Central memory CD4-positive, alpha-beta T cell (primary cell): ENCODE measurements at places on chromosomes 12 and 14.

GRCh38 chr12:75390156-75390898 is 562 bp upstream of the GLIPR1L2 start:
- no peak for DNase-seq

DNA sequence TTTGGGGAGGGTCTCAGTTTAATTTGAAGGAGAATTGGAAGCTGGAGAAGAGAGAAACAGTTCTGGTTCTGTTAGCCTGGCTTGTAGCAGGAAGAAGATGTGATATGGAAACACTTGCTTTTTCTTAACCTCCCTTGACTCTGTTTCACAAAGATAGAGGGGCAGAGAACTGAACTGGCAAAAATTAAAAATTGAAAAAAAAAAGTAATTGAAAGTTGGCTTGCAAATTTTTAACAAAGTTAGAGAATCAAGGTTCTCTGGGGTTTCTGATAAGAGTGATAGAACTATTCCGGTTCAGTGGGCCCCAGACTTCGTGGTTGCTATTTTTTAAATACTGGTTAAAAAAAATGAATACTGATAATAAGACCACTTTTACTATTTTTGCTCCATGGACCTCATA is 2.8 kb downstream of the CRADD start:
- no peak for DNase-seq

DNA sequence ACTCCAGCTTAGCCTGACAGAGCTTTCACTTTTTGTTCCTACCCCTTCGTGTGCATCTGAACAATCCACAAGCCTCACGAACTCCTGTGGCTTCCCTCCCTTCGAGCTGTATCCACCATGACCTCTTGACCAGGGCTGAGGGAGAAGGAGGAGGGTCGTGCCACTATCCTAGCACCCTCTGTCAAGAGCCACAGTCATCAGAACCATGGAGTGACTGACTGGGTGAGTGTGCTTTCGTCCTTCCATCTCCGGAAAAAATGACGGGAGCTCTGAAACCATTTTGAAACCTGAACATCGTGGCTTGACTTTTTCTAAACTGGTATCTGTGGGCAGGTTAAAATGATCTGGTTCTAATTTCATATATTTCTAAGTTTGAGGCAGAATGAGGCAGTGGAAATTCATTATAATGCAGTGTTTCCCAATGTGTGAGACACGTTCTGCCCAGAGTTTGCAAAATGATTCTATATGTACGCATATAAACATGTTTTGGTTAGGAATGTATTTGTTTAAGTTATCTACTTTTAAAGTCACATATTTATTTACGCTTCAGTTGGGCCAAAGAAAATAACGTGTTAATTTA is 27.0 kb downstream of the IL26 start:
- no peak for DNase-seq

DNA sequence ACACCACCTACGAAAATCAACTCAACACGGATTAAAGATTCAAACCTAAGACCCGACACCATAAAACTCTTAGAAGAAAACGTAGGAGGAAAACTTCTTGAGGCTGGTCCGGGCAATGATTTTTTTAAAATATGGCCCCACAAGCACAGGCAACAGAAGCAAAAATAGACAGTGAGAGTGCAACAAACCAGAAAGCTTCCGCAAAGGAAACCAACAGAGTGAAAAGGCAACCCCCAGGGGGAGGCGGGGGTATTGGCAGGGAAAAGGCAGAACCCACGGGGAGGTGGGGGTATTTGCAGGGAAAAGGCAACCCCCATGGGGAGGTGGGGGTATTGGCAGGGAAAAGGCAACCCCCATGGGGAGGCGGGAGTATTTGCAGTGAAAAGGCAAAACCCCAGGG is 20.5 kb upstream of the FBRSL1 start:
- DNase-seq = no peak

- no peak for DNase-seq
Measured at GRCh38 chr12:39874785-39875184, 231.1 kb downstream of the SLC2A13 start.

DNA sequence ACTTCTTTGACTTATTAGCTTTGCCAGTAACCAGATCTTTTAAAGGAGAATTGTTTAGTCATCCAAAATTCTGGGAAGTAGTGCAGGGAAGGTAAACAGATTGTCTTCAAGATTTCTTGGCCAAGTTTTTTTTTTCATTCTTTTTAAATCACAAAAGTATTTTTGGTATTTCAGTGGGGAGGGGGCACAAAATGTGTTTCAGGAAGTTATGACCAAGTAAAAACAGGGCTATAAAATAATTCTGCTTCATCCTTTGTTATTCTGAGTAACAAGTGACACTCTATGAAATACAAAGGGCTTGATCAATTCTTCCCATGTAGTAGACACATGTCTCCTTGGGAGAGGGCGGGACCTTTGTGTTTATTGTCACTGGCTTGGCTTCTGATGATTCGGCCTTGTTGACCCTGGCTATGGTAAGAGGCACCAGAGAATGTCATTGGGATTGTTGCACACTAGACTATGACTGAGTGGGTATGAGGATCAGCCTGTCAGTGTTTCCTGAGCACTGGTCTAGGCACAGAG is 55.4 kb downstream of the SUSD6 start:
- DNase-seq = no peak

DNA sequence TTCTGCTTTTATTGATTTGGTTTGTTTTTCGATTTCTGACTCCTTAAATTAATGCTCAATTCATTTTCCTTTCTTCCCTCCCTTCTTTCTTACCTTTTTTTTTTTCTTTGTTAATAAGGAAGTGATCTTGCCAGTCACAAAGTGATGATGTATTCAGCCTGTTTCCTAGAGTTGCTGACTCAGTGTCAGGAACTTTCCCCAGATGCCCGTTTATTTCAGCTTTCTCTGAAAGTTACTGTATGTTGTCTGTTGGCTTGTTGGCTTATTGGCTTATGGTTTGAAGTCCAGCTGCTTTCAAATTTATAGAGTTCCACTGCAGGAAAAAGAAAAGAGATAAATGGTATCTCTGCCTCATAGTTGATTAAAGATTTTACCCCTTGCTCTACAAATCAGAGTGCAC is 12.4 kb upstream of the SLC6A15 start:
- no peak for DNase-seq

- DNase-seq = peak; percentile 67
Measured at GRCh38 chr14:103057372-103058163, at the start of gene CDC42BPB. TSS of gene CDC42BPB (minus strand) at chr14:103057549. CDS start at chr14:103057173, 376 bp downstream.

DNA sequence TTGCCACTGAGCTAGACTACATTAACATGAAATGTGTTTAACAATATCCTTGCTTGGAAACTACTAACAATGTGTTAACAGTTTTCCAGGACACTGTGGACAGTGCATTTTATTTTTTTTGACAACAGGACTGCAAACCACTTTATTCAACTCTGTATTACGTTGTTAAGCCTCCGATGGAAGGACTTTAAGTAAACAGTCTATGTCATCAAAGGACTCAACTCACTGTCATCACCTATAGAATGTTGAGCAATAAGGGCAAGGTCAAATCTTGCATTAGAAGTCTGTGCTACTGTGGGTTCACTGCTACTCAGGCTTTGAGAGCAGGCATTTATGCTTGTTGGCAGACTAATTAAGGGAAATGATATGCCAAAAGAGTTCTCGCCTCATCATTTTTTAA is 483.7 kb downstream of the FLRT2 start:
- DNase-seq = no peak

DNA sequence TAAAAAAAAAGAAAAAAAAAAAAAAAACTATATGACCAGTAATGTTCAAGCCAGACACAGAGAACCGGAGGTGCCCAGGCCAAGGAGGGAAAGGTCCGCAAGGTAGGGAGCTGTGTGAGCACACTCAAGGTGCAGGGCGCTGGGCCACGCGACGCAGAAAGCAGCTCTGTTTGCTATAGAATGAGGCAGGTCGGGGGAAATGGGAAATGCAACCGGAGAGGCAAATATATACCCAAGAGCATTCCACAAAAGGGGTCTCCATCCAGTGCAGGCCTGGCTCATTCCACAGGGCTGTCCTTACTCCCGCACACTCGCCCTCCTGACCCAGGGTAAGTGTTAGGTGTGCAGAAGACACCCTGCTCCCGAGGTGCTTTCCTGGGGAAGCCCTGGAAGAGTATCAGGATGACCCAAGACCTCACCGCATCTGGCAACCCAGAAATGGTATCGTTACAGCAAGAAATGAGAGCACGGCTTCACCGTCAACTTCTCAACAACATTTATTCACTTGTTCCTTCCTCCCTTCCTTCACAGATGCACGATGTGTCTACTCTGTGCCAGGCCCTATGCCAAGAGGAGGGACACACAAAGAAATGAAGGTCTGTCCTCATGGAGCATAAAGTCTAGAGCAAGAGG is 86.4 kb downstream of the BCL11B start:
- no peak for DNase-seq

DNA sequence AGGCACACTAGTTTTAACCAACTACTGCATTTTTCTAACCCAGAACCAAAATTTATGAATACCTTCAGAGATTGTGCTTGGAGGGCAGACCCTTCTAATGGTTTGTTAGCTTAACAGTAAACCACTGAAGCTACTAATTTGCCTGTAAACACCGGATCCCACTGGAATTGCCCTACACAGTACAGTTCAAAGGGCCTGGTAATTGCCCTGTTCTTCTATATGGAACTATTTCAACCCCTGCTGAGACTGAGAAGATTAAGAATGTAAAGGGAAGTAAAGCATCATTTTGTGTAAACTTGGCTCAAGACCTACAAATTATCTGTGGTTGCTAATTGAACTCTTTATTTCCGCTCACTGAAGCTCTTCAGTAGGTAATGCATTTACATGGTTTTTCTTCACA is 468.1 kb downstream of the NPAS3 start:
- no peak for DNase-seq

DNA sequence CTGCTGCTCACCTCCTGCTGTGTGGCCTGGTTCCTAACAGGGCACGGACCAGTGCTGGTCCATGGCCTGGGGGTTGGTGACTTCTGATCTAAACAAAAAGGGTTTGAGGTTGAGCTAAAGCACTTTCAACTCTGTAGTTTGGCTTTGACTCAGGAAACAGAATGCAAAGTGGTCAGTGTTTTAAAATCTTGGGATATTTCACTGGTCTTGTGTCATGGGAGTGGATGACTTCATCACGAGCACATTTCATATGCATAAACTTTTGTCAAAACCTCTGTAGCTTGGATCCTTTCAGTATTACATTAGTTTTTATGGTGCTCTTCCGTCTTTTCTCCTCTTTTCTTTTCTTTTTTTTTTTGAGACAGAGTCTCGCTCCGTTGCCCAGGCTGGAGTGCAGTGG is 25.6 kb downstream of the FAM161B start:
- DNase-seq = no peak

DNA sequence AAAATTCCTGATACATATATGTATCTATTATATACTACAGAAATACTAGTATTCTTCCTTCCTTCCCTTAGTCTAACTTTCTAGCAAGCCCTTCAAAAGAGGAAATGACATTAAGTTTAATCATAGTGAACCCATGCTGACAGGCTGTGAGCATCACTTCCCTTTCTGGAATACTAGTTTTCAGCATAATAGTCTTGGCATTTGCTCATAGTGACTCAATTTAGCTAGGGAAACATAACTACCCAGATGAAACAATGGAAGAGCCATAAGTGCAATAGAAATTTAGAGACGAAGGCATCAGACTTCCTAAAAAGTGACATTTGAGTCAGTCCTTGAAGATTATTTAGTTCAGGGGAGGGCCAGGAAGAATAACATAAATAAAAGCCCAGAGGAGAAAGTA is 184.5 kb upstream of the CRY1 start:
- DNase-seq = no peak

DNA sequence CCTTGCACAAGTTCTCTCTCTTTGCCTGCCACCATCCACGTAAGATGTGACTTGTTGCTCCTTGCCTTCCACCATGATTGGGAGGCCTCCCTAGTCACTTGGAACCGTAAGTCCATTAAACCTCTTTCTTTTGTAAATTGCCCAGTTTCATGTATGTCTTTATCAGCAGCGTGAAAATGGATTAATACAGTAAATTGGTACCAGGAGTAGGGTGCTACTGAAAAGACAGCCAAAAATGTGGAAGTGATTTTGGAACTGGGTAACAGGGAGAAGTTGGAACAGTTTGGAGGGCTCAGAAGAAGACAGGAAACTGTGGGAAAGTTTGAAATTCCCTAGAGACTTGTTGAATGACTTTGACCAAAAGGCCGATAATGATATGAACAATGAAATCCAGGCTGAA is 27.9 kb downstream of the STYK1 start:
- DNase-seq = no peak

- DNase-seq = no peak
Measured at GRCh38 chr14:91893669-91894068, 26.3 kb upstream of the TC2N start.

DNA sequence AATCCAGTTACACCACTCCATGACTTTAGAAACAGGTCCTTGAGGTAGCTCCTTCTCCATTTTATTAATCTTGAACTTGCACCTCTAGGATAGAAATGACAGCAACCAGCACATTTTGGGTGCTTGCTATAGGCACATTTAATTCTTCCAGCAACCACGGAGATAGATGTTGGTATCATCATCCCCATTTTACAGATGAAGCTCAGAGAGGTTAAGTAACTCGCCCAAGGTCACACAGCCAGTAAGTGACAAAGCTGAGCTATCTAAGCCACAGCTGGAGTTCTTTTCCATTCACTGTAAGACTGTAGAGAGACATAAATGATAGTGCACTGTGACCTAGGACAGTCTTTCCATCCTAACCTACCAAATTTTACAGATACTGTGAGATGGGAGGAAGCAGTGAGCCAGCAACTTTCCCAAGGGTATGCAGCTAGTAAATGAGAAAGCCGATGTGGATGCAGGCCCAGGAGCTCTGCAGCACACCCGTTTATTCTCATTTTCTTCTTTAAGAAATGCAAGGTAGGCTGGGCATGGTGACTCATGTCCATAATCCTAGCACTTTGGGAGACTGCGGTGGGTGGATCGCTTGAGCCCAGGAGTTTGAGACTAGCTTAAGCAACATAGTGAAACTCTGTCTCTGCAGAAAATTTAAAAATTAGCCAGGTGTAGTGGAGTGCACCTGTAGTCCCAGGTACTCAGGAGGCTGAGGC is 103.2 kb downstream of the TBX5 start:
- DNase-seq = no peak

DNA sequence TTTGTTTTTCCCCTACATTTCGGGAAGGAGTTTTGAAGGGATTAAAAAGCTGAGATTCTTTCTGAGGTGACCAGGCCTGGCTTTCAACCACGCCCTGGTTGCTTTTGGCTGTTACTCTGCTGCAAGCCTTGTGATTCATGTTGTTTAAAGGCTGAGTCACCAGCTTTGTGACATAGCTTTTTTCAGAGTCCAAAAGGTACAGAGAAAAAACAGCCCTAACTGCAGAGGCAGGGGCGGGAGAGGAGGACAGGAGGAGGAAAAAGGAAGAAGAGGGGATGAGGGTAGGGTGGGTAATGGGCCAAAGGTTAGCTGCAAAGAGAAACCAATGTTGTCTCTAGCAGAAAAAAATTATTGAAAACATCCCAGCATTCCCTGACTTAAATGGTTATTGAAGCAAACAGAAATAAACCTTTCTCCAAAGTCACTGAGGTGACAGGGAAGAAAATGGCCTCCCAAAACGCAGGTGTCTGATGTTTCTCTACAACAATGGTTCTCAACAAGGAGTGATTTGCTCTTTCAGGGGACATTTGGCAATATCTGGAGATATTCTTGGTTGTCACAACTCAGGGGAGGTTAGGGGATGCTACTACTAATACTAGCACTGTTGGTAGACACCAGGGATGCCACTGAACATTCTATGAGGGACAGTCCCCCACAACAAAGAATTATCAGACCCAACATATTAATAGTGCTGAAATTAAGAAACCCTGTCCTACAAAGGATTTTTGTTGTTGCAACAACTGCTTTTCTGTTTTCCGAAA is 2.1 kb upstream of the UBC start:
- DNase-seq = no peak
